ENCODE measurements at places on chromosomes 12 and 14.

GRCh38 chr14:88258021-88258420 is 65.0 kb downstream of the KCNK10 start:
- DNase-seq, result no peak

- DNase-seq, result no peak
These were observed 44.8 kb upstream of the TMPO start for GRCh38 chr12:98470469-98471082.

- DNase-seq, result peak; percentile 38
These were observed 3.8 kb upstream of the NUMB start for GRCh38 chr14:73462048-73462715.

DNA sequence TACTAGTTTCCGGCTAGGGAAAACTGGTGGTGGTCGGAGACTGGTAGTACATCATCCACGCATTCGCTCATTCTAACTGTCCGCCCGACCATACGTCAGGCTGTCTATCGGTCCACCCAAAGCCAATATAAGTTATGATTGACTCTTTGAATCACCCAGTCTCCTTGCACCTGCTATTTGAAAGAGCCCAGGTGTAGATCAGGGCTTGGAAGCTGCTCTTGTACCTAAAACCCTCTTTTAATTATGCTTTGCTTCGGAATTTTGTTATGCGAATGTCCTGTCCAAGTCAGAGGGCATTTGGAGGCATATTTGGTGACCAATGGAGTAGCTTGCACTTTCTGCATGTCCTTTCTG is 5.7 kb upstream of the NKX2-1 start:
- no peak for DNase-seq

DNA sequence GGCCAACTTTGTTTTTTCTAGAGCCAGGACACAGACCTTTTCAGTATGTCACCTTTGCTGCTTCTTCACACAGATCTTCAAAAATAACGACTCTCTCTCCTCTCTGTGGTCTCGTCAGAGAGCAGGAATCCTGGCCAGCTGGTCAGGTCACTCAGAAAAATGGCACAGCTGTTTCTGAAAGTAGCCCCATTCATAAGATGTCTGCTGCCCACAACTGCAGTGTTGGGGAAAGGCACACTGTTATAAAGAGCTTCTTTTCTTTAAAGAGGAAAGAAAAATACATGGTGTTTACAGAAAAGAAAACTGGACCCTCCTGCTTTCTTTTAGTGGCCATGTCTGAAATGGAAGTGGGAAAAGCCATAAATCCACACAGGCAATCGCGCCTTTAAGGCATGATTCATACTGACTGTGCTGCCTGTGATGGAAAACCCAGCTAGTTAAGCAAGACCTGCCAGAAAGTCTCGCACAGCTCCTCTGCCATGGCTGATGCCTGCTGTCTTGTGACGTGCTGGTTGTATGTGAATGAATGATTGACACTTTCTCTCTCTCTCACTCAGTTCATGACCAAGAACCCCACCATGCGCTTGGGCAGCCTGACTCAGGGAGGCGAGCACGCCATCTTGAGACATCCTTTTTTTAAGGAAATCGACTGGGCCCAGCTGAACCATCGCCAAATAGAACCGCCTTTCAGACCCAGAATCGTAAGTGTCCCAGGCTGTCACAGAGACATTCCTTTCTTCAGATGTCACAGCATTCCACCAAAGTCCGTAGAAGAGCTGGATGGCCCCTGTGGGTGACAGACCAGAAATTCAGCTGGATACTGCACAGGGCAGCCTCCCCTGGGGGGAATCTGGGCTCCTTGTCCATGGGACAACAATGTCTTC is 147.9 kb upstream of the HIF1A start:
- no peak for DNase-seq

GRCh38 chr14:71947947-71948500 is 15.8 kb downstream of the RGS6 start:
- DNase-seq, result no peak

GRCh38 chr14:92800525-92800924 is 6.4 kb downstream of the GOLGA5 start:
- DNase-seq, result no peak

DNA sequence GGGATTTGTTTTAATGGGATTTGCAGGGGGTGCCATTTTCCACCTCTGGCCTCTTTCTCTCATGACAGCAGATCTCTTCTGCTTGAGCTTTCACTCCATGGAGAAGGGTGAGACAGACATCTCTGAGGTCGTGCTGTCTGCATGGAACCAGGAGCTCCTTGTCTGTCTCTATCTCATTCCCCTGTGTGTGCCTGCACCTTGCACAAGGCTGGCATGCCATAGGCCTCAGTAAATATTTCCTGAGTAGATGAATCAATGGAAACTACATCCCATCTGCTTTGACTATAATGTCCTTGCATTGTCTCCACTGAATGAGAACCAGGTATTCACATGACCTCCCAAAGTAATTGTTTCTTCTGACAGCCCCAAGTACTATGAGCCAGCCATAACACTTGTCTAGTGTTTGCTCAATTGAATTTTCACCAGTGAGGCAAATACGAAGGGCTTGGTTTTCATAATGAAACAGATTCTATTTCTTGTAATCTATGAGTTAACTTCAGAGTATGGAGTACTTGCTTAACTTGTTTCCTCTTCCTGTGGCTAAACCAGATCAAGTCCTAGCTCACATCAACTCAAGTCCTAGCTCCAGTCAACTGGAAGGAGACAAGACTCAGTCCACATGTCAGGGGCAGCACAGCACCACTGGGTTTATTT is 32.3 kb downstream of the KCNK13 start:
- no peak for DNase-seq

DNA sequence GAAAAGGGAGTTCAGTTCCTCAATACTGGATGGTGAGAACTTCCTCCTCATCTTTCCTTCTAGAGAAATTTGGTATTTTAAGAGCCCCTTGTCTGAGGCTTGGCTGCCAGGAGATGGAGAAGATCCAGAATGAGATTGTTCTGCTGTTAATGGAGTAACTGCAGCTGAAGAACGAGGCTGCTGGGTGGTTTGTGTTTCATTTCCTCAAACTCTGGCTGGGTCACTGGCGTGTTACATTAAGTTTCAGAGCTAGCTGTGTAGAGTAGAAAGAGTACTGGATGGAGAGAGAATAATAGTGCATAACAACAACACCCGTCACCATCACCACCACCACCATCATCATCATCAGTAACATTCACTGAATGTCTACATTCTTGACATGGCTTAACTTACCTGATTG is 325.0 kb upstream of the TBX3 start:
- DNase-seq, result no peak

GRCh38 chr14:24130380-24130716 is at the start of gene FITM1:
Gene FITM1, plus strand, starts transcription at chr14:24130659. Its CDS starts 905 bp downstream, at chr14:24131564.
- no peak for DNase-seq

- DNase-seq, result no peak
These were observed 703.7 kb upstream of the MGAT4C start for GRCh38 chr12:86959766-86960458.

DNA sequence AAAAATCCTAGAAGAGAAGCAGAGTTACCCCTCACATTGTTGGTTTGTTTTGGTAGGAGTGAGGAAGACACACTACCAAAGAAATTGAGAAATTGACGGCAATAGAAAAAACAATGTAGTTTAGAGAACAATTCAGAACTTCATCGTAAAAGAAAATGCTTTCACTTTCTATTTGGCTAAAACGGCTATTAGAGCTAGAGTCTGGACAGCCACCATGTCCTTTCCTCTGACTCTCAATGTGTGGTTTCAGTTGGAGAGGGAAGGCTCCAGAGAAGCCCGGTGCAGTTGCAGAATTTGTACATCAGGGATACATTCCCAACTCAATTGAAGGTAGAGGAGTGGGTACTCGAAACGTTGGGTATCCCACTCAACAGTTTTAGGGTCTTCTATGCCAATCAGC is 535.3 kb downstream of the GALC start:
- DNase-seq, result no peak

- DNase-seq, result no peak
These were observed 641 bp downstream of the LRRC43 start for GRCh38 chr12:122183588-122183940.

DNA sequence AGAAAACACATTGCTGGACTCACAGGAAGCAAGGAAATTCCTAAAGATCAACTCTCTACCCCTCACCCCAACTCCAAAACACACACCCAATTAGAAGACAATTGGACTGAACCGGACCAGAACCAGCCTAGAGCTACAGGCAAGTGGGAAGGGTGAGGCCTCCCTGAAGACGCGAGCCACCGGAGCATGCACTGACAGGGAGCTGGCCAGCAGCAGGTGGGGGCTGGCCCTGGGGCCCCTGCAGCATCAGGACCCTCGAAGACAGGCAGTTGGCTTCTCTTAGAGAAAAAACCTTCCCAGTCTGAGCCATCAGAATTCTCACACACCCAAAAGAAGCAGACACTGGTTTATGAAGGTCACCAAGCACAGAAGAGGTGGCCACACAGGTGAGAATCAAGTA is 209.5 kb upstream of the DIO3 start:
- no peak for DNase-seq

DNA sequence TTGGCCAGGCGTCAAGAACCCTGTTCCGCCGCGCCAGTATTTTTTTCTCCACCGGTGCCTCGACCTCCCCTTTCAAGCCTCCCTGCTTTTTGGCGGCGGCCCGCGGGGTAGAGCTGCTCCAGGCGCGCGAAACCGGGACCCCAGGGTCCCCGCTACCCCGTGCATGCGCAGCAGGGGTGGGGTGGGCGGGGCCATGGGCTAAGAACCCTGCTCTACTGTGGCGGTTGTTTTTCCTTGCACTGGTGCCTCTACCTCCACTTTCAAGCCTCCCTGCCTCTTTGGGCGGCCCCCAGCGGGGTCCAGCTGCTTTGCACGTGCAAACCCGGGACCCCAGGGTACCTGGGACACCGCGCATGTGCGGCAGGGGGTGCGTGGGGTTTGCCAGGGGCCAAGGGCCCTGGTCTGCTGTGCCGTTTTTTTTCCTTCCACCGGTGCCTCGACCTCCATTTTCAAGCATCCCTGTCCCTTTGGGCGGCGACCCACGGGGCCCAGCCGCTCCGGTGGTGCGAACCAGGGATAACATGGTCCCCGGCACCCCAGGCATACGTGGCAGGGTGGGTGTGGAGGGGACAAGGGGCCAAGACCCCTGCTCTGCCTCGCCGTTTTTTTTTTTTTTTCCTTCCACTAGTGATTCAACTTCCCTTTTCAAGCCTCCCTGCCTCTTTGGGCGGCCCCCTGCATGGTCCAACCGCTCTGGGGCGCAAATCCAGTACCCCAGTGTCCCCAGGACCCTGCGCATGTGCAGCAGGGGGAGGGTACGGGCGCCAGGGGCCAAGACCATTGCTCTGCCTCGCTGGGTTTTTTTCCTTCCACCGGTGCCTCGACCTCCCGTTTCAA is 326.8 kb downstream of the ALG10 start:
- DNase-seq, result peak; percentile 44

DNA sequence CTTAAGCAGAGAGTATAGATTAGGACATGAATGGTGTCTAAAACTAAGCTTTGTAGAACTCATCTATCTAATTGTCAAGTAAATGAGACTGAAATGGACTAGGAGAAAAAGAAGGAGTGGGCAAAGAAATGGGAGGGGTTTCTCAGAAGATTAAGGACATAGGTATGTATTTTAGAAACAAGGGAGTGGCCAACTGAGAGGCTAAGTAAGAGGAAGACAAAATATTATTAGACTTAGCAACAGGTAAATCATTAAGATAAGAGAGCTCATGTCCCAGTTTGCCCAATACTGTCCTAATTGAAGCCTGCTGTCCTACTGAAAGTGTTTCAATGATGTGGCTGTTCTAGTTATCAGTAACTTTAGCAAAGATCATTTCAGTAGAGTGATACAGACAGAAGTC is 171.4 kb downstream of the KITLG start:
- no peak for DNase-seq

DNA sequence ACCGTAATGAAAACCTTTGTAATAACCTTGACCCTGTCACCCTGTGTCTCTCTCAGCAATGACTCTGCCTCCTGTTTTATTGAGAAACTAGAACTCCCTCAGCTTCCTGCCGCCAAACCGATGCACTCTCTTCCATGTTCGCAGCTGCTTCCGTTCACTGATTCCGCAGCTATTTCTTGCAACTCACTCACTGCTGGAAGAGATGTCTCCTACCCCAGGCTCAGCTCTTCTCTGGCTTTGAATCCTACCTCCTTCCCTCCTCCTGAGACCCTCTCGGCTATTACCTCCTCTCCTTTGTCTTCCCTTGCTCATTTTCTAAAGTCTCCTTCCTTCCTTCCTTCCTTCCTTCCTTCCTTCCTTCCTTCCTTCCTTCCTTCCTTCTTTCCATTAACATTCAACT is 71.0 kb downstream of the ESRRB start:
- DNase-seq, result no peak

GRCh38 chr12:22117563-22118237 is 71.7 kb downstream of the CMAS start:
- DNase-seq, result no peak

DNA sequence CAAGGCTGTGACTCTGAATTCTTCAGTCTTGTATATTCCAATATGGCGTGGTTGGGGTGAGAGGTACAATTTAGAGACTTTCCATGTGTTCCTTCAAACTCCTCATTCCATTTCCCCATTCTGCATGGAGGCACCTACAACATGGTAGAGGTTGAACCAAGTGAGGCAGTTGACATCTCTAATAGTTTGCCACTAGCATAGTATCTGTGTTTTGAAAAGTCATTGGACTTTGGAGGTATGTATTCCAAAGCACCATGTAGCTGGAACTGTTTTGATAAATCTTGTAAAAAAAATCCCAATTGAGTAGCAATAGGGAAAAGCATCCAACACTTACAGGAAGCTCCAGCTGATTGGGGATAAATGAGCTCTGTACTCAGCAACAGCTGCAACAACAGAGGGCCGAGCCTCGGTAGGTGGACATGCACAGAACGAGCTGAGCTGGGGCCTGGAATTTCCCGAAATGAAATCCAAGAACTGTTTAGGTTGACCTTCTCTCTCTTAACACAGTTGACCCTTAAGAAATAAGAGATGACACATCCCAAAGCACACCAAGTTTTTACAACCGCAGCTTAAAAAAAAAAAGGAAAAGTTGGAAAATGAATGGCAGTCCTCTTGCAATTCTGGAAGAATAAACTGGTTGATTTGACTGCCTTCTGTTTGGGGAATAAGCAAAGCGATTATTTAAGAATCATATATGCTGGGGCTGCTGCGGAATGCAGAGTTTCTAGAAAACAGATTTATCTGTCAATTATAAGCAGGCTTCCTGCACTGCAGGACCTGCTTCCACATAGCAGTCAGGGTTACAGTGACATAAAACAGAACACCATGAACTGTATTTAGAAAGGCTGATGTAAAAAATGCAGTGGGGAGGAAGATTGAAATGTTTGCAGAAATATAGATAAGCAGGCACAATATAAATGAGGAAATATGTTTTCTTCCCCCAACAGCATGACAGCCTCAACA is 194.6 kb upstream of the KRR1 start:
- DNase-seq, result peak; percentile 40
